ENCODE measurements at places on chromosomes 11 and 22. TPM values are rescaled to one million over a fixed set of nuclear protein-coding genes. Genes with fewer than 3 reads are reported as not detected.

Gene PRMT3
- total RNA-seq, result 15.8 TPM

GRCh38 chr22:49497266-49497665 is 330.4 kb downstream of the BRD1 start:
- DNase-seq, result no peak

DNA sequence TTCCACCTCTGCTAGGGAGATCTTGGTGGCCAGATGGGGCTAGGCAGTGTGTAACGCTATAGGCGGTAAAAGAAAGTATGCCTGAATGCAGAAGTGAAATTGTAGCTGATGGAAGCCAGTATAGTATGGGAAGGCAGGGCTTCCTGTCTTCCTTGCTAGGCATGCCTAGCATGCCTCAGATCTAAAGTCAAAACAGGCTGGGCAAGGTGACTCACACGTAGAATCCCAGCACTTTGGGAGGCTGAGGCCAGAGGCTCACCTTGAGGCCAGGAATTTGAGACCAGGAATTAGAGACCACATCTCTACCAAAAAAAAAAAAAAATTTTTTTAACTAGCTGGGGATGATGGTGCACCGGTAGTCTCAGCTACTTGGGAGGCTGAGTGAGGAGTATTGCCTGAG is 281.7 kb upstream of the MTNR1B start:
- no peak for DNase-seq

Gene GRAMD1B
- 2.6 TPM for total RNA-seq

Gene AIP
- total RNA-seq, result 21.5 TPM

Gene TEX12
- total RNA-seq, result not detected

Gene MRPL21
- 22.3 TPM for total RNA-seq

Gene ZP1
- not detected for total RNA-seq

DNA sequence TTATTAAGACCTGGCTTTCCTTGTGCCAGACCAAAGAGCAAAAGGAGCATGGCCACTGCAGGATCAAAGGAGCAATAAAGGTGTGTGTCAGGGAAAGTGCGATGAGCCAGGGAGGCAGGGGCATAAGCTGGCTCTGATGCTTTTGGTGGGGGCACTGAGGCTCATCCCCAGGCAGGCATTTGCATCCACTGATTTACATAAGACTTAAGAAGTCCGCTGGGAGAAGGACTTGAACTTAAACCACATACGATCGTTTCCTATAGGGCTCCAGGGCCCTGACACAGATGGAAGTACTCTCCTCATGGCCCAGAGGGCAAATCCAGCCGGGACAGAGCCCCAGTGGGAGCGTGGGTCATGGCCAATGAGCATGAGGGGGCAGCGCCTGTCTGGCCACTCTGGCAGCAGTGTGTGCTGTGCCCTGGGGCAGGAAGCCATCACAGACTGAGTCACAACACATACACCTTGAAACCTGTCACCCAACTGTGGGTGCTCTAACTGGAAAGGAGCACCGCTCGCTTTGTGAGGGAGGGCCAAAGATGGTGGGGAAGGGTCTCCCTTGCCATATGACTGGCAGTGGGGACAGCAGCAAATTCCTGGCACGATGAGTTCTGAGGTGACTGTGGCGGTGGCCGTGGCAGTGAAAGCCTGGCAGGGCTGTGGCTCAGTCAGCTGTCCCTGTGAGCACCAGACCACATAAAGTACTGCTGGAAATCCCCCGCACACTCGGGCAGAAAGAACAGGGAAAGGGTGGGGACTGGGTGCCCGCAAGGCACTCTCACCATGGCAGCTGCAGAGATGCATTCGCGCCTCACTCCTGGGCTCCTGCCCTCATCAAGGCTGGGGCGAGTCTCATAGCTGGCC is 79.4 kb upstream of the LMO1 start:
- DNase-seq, result no peak

Gene POU2AF1
- total RNA-seq, result 1.1 TPM

DNA sequence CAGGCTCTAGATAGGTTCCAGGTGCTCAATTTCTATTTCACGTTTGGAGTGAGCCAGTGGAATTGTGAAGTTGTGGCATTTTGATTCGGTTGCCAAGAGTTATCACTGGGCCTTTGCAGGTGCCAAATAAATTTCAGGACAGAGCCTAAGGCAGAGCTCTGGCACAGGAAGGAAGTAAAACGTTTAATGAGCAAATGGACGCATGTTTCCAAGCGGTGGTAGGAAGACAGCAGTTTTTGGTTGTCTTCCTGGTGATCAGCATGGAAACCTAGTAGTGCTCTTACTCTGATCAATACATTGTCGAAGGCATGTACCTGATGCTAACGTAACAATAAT is 452 bp downstream of the BIRC3 start:
- DNase-seq, result no peak

Gene ASPHD2
- total RNA-seq, result 0.47 TPM

- DNase-seq, result no peak
Measured at GRCh38 chr11:60921777-60922335, 2.4 kb upstream of the TMEM132A start.

DNA sequence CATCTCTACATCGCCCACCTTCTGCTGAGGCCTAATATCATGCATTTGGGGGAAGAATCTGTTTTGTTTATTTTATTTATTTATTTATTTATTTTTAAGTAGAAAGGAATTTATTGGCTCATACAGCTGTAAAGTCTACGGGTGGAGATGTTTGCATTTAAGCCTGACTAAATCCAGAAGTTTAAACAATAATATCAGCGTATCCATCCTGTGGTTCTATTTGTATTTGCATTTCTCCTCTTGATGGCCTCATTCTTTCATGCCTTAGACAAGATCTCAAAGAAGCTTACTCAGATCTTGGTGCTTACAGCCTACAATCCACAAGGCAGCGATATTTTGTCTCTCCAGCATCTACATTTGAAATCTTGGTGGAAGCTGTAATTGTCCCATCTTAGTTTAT is 67.1 kb upstream of the CARD18 start:
- DNase-seq, result no peak

Gene SPDYC
- not detected for total RNA-seq

DNA sequence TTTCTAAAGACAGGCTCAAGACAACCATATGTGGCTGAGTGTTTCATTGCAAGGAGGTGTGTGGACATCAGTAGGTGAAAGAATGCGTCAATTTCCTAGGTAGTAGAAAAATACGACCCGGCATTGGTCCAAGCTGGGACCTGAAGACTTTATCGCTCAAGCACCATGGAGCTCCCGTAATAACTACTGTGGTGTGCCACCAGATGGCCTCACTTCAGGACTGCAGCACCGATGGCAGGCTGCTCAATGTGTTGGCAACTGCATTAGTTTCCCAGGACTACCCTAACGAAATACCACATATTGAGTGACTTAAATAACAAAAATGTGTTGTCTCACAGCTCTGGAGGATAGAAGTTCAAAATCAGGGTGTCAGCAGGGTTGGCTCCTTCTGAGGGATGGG is 72.4 kb upstream of the FAT3 start:
- no peak for DNase-seq

DNA sequence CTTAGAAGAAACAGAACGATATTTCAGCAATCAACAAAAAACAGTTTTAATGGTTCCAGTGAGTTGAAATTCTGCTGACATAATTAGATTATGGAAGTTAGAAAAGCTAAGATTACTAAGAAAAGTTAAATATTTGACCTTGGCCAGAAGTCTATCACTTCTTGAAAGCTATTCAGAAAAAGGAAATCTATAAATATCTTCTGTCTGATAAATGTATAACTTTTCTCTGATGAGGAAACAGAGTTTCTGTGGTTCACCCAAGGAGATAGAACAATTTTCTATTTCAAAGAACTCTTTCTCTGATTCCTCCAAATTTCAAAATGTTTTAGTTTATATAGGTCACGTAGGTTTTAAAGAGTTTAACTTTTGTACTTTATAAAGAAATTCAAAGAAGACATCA is 438.4 kb upstream of the CHORDC1 start:
- no peak for DNase-seq

Gene HMOX1
- 47.1 TPM for total RNA-seq
